ENCODE measurements at places on chromosomes 2 and 18. TPM values are rescaled to one million over a fixed set of nuclear protein-coding genes. Genes with fewer than 3 reads are reported as not detected.

The KIF5C gene
- total RNA-seq = 0.66 TPM

The ANTXR1 gene
- 25.6 TPM for total RNA-seq

The ZNF804A gene
- total RNA-seq = 11.5 TPM

The ITSN2 gene
- total RNA-seq = 42.6 TPM

The STPG4 gene
- 0.12 TPM for total RNA-seq

The CFAP53 gene
- total RNA-seq = 1.1 TPM

The DSG1 gene
- not detected for total RNA-seq

The OSR1 gene
- 3.9 TPM for total RNA-seq

The UBE2F gene
- total RNA-seq = 55.9 TPM

The CXCR1 gene
- not detected for total RNA-seq

The LAMA1 gene
- total RNA-seq = 67.1 TPM

The RAPGEF4 gene
- total RNA-seq = 1.00 TPM

The SPP2 gene
- total RNA-seq = not detected

The GKN2 gene
- not detected for total RNA-seq

The FLACC1 gene
- total RNA-seq = 1.4 TPM
